ENCODE measurements at places on chromosomes 1 and 21.

- DNase-seq: no peak
These were observed 61.8 kb downstream of the RASAL2 start for GRCh38 chr1:178155481-178156255.

DNA sequence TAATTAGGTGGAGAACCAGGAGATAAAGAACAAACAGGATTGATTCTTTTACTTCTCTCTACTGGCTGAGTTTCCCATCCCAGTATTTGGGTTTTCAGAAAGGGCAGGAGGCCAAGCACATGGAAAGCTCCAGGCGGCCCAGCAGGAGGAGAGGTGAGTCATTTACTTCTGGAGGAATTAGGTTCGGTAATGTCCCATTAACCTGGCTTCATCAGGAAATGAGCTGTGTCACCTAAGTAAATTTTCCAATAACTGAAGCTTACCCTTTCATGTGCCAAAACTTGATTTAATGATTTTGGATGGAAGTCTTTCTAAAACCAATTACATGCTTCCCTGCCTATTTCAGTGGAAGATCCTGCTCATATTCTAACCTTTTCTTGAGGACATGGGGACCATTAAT, 257.6 kb upstream of the USP24 start:
- no peak for DNase-seq

DNA sequence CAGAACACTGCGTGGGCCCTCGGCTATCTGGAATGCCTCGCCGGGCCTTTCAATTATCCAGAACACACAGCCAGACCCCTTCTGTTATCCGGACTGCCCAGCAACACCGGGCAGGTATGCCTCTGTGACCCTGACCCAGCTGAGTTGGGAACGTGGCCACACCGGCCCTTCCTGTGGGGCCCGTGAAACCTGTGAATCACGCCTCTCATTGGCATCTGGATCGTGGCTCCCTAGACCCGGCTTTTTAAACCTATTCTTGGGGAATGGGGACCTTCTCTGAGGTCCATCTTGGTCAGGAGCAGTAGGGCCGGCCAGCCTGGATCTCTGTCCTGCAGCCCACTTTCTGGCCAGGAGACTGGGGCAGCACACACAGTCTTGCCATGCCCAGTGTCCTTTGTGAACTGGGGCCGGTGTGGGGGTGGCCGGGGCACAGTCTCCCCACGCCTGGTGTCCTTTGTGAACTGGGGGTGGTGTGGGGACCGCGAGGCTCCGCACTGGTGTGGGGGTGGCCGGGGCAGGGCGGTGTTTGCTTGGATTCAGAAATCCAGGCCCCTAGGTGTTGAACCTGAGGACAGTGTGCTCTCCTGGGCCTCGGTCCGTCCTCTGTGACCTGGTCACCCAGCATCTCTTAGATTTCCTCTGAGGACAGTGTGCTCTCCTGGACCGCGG, 11.1 kb downstream of the COL18A1 start:
- DNase-seq: no peak

GRCh38 chr1:115556236-115556635, 85.5 kb upstream of the VANGL1 start:
- no peak for DNase-seq

DNA sequence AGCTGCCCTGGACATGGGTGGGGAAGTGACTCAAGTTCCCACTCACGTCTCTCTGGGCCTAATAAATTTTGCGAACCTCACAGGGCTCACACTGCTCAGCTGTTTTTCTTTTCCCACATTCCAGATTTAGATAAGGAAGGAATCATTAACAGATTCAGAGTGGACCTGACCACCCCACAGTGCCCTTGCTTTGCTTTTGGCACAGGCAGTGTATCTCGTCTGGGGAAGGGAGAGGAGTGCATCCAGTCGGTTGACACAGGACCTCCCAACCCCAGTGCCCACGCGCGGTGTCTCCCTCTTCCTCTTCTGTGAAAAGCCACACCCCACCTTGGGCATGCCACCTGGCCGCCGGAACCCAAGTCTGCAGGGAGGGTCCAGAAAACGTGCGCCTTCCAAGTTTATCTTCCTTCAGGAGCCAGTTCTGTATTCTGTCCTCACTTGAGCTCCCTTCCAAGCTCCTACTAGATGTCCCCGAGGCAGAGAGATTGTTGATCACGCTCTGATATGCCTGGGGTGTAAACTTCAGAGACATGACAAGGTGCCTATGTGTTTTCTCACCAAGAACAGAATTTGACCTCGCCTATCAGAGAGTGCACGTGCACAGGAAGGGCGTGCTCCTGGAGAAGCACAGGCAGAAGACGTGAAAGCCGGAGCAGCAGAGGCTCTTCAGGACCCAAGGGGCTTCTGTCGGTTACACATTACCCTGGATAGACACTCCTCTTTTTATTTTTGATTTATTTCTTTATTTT, 9.5 kb upstream of the SLC2A5 start:
- no peak for DNase-seq
